ENCODE measurements at places on chromosomes 16 and 17.

GRCh38 chr17:33267271-33267790 is 25.8 kb downstream of the ASIC2 start:
- DNase-seq, result no peak

DNA sequence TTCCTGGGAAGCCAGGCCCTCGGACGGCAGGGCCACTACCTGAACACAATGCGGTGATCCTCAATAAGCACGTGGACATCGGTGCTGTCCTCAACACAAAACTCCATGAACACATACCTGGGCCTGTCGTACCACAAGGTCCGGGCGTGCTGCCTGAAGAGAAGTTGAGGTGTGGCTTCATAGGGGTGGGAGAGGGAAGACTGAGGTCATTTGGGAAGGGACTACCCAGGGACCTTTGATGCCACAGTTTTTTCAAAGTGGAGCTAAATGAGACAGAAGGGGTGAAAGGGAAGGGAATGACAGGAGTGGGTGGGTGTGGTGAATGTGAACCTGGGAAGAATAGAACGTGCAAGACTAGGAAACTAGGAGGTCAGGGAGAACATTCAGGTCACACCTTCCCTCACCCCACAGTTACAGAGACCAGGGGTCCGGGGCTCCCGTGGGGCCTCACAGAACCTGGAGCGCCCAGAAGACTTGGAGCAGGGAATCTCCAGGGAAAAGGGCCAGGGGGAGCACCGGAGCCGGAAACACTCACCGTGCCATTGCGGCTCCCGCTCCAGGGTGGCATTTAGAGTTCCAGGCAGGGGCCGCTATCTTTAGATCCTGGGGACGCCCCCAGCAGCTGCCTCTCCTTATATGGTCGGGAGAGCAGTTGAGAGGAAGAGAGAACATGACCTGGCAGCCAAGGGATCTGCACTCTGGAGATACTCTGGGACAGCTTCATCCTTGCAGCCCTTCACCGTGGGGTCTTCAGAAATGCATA is at the start of gene PTGES3L:
TSS of gene PTGES3L (minus strand) at position 570 of the 763 bp plus-strand sequence. CDS start at position 543, 27 bp downstream.
- DNase-seq, result no peak

DNA sequence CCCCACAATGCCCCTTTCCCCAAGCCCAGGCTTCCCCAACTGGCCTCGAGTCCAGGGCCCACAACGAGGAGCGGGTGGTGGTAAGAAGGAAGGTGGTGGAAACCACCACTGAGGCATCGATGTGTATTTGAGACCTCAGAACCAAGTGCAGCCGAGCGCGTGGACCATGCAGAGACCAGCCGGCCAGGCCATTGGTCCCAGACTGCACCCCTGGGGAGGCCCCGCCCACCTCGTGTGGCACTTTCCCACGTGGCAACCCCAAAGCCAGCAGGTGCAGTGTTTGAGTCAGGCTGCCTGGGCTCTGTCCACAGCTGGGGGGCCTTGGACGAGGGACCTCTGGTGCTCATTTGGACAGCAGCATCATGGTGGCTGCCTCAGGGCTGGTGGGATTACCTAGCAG is 28.1 kb upstream of the BAHCC1 start:
- no peak for DNase-seq

DNA sequence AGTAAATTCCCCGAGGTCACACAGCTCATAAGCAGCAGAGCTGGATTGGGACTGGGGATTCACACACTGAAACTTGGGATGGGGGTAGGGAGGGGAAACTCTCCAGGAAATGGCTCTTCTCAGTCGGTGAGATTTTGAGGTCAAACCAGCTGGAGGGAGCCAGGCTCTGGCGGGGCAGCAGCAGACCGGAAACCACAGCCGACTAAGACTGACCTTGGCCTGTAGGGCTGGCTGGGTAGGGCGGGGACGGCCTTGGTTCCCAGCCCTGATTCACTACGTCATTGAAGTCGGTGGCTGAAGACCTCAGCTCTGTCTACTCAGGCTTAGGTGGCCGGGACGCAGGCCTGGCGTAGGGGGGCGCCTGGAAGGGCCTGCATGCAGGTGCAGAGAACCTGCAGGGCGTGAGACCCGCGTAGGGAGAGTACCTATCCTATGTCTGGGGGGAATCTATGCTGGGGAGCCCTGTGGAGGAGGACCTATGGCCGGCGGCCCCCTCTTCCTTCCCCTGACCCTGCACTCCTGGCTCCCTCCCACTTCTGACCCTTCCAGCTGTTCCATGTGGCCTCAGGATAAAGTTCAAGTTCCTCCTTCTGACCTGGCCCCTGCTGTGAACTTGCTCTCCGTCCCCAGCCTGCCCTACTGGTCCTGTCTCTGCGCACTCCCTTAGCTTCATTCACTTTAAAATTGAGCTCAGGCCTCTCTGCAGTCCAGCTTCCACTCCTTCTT is 11.9 kb upstream of the SLC4A1 start:
- no peak for DNase-seq

GRCh38 chr17:74730491-74731346 is 6.3 kb upstream of the RAB37 start:
- DNase-seq, result no peak

DNA sequence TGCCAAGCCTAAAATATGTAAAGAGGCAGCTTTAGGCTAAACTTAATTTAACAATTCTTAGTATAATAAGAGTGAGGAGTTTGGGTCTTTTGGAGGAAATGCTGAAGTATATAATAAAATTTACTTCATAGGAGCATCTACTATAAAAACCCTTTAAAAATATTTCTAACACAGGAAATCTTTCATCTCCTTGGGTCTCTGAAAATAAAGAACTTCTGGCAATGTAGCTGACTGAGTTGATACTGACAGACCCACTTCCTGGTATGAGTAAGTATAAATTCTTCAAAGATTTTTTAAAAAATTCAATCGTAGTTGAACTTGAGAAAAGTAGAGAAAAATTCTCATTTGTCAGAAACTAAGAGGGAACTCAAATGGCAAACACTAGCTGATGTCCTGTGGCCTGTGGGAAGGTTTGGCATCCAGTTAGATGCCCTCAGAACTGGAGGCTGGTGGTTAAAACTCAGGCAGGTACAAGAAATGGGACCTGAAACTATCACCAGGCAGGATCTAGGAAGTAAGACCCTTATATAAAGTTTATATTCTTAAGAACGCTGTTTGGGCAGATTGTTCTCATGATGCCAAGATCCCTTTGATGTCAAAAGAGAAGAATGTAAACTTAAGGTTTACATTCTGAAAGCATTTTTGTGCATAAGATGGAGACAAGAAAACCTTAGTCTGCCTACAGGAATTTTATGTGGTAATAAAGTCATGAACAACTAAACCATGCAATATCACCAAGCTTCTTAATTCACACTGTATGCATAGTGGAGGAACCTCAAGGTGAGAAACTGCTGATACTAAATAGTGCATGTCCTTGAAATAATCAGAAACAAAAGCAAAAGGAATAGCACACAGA is 6.2 kb downstream of the KRTAP4-6 start:
- no peak for DNase-seq

DNA sequence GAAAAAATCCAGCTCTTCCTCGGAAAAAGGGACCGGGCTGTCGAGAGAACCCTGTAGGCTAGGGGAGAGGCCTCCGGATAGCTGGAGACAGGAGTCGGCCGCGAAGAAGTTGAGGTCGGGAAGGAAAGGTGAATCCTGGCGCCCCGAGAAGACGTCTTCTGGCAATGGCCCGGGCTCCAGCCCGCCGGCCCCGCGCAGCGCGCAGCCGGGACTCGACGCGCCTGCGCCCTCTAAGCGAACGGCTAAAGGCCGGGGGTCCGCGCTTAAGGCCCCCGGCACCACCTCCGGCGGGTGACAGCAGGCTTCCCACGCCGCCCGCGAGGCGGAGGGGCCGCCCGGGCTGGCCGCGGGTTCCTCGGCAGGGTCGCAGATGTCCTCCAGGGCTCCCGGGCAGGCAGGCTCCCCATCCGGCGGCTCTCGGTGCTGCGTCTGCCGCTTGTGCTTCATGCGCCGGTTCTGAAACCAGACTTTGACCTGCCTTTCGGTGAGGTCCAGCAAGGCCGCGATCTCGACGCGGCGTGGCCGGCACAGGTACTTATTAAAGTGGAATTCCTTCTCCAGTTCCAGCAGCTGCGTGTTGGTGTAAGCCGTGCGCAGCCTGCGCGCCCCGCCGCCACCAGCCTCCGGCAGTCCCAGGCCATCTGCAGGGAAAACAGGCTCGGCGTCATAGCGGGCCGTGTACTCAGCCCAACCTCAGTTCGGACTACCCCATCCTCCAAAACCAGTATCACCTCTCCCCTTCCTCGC is 1.6 kb downstream of the HOXB2 start:
- DNase-seq, result peak; percentile 29

- DNase-seq, result no peak
Measured at GRCh38 chr16:66205287-66206231, 160.9 kb upstream of the CDH5 start.

- no peak for DNase-seq
Measured at GRCh38 chr17:44008205-44008909, 3.9 kb downstream of the NAGS start.

DNA sequence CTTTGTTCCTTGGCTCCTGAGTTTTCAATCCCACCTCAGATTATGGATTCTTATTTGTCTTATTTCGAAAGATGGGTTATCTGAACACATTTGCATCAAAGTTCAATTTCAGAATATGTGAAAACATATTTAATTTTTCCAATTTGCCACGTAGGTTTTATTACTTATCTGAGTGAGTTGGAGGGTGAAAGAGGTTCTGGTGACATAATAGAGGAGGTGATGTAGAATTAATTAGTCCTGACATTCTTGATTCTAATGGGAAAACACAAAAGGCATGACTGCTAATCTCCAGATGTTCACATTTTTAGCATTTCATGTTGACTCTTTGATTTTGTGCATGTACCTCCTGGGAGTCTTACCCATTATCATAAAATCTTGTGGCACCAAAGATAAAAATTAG is 9.1 kb downstream of the TOM1L1 start:
- DNase-seq, result no peak

DNA sequence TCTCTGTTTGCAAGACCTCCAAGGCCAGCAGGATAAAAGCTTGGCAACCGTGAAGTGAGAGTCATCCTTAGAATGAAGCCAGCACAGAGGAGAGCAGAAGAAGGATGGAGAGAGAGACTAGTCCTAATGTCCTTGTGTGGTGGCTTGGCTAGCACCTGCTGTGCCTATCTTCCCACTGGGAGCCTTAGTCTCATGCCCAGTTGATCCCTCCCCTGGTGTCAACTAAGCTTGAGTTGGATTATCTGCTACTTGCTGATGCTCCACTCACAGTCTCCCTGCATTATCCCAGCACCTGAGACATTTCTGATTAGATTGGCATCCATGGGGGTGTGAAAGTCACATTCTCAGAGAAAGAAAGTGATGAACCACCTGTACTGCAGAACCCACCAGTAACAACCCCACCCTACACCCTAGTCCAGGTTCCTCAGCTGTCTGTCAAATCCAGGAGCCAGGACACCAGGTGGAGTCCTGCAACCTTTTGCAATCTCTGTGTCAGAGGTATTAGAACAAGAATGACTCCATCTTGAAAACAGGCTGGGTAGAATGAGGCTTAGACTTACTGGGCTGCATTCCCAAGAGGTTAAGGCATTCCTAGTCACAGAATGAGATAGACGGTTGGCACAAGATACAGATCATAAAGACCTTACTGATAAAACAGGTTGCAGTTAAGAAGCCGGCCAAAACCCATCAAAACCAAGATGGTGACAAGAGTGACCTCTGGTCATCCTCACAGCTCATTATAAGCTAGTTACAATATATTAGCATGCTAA is 460.2 kb upstream of the C16orf82 start:
- no peak for DNase-seq

GRCh38 chr17:35536664-35537171 is 760 bp downstream of the SLFN12L start:
- DNase-seq, result no peak

- peak; percentile 27 for DNase-seq
Measured at GRCh38 chr16:46972429-46973206, 856 bp downstream of the DNAJA2 start.
